ENCODE measurements at places on chromosomes 5 and 9.

DNA sequence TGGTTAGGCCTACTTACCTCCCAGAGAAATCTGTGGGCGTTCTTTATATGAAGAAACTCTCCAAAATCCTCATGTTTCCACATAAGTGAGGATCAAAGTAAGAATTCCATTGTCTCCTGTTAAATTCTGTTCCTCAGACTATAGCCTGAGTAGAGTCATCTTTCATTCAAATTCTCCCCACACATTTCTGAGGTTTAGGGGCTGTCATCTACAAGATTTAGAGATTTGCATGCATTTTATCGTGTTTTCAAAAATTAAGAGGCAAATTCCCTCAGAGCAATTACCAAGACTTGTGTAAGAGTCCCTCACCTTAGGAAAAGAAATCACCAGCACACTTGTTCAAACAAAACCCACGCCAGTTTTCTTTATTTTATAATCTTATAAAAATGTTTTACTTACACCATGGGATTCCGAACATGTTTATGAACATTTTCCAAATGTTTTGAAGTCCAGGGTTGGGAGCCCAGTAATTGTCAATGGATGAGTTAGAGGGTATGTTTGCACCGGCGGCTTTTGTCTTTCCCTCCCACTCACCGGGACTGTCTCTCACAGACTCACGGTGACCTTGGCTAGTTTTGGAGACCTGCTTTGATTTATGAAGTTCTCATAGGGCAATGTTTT is 367.6 kb downstream of the ENC1 start:
- no peak for DNase-seq

DNA sequence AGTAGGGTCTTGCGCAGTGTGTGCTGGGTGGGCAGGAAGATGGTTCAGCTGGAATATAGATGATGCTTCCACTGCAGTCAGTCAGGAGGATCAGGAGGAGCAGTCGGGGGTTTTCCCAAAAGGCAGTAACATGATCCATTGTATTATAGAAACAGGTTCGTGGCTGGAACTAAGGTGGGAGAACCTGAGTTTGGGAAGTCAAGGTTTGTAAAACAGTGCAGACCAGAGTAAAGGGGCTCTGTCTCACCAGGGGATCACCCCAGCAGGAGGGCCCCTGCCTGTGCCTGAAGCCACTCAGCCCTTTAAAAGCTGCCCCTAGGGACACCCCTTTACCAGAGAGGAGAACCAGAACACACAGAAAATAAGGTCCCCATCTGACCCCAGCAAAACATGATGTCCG is 213.4 kb downstream of the AUH start:
- DNase-seq, result no peak

DNA sequence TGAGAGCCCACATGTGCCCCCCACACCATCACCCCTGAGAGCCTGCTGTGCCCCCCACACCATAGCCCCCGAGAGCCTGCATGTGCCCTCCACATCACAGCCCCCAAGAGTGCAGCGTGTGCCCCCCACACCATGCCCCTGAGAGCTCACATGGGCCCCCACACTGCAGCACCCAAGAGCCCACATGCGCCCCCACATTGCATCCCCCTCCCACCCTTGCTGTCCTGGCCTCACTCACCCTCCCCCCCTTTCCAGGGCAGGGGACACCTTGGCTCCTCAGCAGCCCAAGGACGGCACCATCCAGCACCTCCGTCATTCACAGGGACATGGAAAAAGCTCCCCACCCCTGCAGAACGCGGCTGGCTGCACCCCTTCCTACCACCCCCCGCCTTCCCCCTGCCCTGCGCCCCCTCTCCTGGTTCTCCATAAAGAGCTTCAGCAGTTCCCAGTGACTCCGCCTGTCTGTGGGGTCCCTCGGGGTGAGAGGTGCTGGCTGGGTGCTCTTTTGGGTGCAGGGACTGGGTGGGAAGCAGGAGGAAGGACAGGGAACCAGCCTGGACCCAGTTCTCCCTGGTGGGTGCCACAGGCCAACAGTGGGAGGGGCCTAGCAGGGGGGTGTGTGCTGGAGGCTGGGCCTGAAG is 5.0 kb downstream of the LCN1 start:
- no peak for DNase-seq

DNA sequence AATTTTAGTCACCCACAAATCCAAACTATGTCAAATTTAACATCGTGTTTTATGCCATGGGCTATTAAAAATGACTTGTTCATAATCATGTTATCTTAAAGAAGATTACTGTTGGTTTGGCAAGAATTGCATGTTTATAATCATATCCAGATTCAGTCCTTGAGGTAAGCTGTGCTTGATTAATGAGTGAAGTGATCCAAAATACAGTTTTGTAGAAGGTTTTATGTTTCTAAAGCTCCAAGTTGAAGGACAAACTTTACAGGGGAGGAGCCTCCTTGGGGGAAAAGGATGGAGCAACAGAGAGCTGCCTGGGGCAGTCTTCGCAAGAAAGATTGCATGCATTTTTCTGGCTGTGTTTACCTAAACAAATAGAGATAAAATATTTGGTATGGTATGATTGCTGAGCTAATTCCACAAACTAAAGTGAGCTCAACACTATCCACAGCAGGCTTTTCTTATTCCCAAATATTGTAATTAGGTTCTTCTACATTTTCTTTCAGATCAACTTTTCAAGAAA is 189.5 kb upstream of the TYRP1 start:
- DNase-seq, result peak; percentile 28

- DNase-seq, result peak; percentile 74
Measured at GRCh38 chr9:105243015-105243686, 1.3 kb upstream of the SLC44A1 start.

GRCh38 chr5:112869948-112870347 is 8.9 kb downstream of the SRP19 start:
- DNase-seq, result no peak

GRCh38 chr9:124213396-124213795 is 44.4 kb upstream of the NEK6 start:
- DNase-seq, result no peak

GRCh38 chr9:133658442-133659431 is 22.6 kb downstream of the DBH start:
- DNase-seq, result peak; percentile 25

- DNase-seq, result no peak
Measured at GRCh38 chr5:153816870-153817269, 221.8 kb downstream of the FAM114A2 start.

- DNase-seq, result no peak
Measured at GRCh38 chr5:116959843-116960242, 385.2 kb upstream of the SEMA6A start.

- no peak for DNase-seq
Measured at GRCh38 chr5:179817470-179817840, 3.2 kb upstream of the SQSTM1 start.

DNA sequence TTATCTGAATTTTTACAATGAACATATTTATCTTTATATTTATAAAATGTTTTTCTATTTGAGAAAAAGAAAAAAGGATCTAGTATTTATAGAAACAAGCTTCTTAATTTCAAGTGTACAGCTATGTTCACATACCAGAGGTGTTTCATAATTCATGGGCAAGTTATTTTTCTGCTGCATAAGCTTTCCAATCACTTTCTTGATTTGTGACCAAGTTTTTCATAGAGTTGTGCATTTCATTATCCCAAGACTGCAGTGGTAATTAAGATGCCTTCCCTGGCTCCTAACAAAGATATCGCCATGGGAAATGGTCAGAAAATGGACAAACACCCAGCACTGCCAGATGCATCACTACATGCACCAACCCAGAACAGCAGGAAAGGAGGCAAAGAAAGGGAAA is 124.6 kb downstream of the GNAQ start:
- no peak for DNase-seq

DNA sequence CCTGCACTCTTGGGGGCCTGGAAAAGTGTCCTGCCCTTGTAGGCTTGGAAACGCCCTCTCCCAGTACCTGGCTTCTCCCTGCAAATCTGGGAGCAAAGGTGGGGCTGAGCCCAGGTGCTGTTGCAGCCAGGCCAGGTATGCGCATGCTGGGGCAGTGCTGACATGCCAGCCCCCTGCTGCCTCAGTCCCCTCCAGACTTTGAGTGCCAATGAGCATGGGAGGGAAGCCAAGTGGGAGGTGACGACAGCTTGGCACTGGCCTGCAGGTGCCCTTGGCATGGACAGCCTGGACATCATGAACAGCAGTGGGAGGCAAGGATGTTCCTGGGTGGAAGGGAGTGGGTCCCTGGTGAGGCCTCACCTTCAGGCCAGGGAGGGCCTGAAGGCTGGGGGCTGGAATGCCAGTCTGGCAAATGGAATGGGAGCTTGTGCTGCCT is 1494.4 kb upstream of the NUDT12 start:
- no peak for DNase-seq

- DNase-seq, result peak; percentile 83
Measured at GRCh38 chr9:122125158-122125508, 32.0 kb upstream of the TTLL11 start.

All from fibroblast of pulmonary artery (primary cell).